ENCODE measurements at places on chromosomes 7 and 10.
A peak's percentile ranks its signal among the peaks of the same experiment; 100 is the strongest.

DNA sequence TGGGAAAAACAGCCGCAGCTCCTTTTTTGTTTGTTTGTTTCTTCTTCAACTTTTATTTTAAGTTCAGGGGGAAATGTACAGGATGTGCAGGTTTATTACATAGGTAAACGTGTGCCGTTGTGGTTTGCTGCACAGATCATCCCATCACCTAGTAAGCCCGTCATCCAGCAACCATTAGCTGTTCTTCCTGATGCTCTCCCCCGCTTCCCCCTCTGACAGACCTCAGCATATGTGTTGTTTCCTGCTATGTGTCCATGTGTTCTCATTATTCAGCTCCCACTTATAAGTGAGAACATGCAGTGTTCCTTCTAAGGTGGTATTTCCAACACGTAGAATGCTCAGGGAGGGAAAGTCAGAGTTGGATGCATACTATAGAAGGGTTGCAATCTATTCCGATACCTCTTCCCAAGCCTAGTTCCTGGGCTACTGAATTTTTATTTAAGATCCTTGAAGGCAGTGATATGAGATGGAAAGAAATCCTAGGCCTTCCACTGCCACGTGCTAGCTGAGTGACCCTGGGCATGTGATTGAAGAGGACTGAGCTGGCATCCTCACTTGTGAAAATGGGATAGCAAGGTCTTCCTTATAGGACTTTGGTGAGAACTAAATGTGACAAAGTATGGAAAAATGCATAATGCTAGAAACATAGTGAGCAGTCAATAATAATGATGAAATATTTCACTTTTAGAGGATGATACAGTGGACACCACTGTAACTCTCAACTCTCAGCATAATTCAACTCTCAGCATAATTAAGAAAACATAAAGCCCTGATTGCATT, 278.5 kb downstream of the REEP3 start:
- DNase-seq = no peak
- no peak overlapping the region for H3K27ac ChIP-seq

GRCh38 chr7:4730276-4730675, 45.1 kb upstream of the AP5Z1 start:
- no peak for DNase-seq
- H3K4me3 ChIP-seq = no peak overlapping the region
- H3K27ac ChIP-seq = no peak overlapping the region
- H3K36me3 ChIP-seq = peaks cover 2% of the 10 kb centered on the region

DNA sequence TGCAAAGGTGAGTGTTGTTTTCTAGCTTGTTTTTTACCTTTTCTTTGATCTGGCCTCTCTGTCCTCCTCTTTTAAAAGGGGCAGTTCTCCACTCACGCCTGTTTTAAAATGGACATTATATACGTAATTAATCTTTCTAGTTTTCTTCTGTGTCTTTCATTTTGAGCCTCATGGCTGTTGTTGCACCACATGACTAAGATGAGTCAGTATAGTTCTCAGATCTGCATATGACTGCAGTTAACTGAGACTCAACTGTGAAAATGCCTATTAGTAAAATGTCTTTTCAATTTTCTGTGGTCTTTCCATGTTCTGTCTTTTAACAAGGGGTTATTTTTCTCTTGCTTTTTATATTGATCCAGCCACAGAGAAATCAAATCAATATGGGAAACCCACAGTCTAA, 296.1 kb downstream of the CDK14 start:
- DNase-seq = no peak
- no peak overlapping the region for H3K4me3 ChIP-seq
- H3K4me1 ChIP-seq = no peaks in the 10 kb centered on the region
- H3K36me3 ChIP-seq = no peaks in the 10 kb centered on the region

- peaks cover 17% of the 10 kb centered on the region for H3K4me1 ChIP-seq
- peak; percentile 45 for DNase-seq
- H3K36me3 ChIP-seq = peaks cover 26% of the 10 kb centered on the region
- peak overlapping the region; percentile 93 for H3K27ac ChIP-seq
- H3K4me3 ChIP-seq = peak overlapping the region; percentile 98
Measured at GRCh38 chr7:75879771-75880184, 944 bp downstream of the RHBDD2 start.

- H3K27me3 ChIP-seq = no peaks in the 10 kb centered on the region
- peak; percentile 50 for DNase-seq
- no peak overlapping the region for H3K27ac ChIP-seq
- H3K36me3 ChIP-seq = peaks cover 45% of the 10 kb centered on the region
Measured at GRCh38 chr10:103884681-103885139, 29.3 kb upstream of the SH3PXD2A start.

DNA sequence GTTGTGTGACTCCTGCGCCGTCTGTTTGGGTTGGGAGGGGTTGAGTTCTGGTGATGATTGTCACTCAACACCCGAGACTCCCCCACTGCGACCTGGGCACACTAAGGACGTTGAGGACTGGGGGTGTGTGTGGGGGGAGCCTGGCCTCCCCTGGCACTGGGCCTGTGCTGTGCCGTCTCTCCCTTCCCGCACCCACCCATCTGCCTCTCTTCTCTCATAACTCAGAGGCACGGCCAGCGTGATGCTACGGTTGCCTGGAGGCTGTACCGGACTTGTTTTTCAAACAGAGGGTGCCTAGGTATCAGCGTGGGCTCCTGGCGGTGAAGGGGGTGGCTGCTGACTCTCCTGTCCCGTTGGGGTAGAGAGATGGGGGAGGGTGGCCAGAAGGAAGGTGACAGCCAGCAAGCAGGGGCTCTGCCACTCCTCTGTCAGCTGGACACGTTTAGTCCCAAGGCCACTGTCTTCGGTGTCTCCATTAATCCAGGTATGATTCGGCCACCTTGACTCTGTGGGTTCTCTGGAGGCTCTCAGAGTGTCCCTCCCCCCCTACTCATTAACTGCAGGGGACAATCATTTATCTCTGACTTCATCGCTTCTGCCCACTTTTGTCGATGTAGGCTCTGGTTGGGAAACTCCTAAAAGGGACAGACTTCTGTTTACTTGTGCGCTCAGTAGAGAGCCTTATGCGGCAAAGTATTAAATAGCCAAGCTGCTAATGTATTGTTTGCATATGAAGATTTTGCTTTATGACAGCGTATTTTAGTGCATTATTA, 56.5 kb upstream of the PFKFB3 start:
- H3K27me3 ChIP-seq = peaks cover 5% of the 10 kb centered on the region
- DNase-seq = no peak
- peak overlapping the region; percentile 79 for H3K4me3 ChIP-seq

DNA sequence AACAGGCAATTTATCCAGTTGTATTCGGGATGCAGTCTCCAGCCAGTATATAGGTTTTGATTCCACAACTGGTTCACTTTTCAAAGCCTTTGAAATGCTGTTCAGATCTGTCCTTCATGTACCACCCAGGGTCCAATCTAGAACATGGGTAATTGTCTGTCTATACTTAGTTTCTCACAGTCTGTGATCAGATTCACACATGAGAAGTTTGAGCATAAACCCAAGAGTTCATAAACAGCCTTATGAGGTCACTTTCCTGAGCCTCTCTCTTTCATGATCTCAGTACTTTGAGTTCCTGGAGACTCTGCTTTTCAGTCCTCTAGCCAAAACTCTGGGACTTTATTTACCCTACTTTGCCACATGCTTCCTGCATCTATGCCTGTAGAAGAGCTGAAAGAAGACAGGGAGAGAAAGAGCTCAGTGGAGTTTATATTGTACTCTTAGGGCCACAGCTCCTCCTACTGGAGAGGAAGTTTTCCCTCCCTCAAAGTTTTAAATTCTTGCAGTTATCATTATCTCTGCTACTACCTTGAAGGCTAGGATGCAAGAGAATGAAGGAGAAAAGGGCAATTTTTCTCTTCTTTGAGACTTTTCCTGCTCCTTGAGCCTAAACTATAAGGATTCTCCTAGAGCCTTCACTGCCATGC, 172.0 kb downstream of the ZEB1 start:
- H3K27me3 ChIP-seq = no peaks in the 10 kb centered on the region
- H3K27ac ChIP-seq = no peak overlapping the region
- peaks cover 17% of the 10 kb centered on the region for H3K36me3 ChIP-seq
- no peak overlapping the region for H3K4me3 ChIP-seq
- peaks cover 4% of the 10 kb centered on the region for H3K4me1 ChIP-seq
- peak; percentile 36 for DNase-seq

DNA sequence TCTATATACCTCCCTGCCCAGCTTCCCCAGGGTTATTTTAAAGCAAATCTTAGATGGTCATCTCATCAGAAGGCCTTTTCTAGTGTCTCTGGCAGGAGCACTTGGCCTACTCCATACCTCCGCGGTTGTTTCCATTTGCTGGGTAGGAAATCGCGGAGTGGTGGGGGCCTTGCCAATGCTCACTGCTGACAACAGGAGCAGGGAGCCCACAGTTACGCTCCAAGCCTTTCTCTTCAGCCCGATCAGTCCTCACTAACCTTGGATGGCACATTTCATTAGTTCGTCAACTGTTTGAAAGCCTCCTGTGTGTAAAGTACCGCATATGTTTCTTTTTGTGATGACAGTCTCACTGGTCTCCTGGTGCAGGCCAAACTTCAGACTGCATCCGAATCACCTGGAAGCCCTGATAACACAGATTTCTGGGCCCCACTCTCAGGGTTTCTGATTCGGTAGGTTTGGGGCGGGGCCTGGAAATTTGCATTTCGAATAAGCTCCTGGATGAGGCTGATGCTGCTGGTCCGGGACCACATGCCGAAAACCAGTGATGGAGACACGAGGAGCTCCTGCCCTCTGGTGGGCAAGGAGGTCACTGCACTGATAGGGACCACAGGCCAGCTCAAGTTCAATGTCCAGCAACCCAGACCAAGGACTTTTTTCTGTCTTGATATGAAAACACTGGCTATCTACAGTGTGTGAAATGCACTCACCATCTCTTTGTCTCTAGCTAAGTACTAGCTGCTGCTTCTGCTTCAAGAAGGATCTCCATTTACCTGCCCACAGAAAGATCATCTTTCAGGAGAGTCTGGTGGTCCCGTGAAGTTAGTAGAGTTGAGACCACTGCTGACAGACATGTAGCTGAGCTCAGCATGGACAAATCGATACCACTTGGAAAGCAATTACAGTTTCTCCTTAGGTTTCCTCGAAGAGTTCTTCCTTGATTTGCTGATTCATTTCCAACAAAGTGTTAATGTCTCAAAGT, 14.0 kb downstream of the LRGUK start:
- H3K36me3 ChIP-seq = no peaks in the 10 kb centered on the region
- H3K4me1 ChIP-seq = peaks cover 2% of the 10 kb centered on the region
- no peak overlapping the region for H3K27ac ChIP-seq

DNA sequence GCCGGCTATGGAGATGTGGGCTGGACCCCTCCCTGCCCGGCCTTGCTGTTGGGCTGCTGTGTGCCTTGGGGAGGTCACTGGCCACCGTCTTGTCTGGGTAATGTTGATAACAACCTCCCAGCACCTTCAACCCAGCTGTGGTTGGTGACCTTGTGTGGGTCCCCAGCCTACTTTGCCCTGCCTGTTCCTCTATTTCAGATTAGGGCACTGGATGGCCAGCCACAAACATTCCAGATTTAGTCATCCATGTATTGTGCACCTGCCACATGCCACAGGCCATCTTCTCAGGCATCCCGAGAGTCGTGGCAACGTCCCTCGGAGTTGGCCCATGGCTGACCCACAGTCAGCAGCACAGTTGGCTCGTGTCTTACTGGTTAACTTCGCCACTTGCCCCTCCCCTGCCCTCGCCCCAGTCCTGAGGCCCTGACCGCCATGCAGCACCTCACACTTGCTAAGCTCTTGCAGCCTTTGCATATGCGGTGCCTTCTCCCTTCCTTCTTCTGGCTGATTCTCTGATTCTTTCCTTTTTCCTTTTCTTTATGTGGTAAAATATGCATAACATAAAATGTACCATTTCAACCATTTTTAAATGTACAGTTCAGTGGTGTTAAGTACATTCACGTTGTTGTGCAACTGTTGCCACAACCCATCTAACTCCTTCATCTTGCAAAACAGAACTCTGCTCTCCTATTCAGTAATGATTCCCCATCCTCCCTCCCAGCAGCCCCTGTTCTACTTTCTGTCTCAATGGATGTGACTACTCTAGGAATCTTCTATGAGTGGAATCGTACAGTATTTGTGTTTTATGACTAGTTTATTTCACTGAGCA, 60.6 kb downstream of the PRF1 start:
- no peaks in the 10 kb centered on the region for H3K4me1 ChIP-seq
- H3K4me3 ChIP-seq = no peak overlapping the region
- no peak for DNase-seq
- H3K27me3 ChIP-seq = peaks cover 6% of the 10 kb centered on the region

- H3K4me3 ChIP-seq = peak overlapping the region; percentile 67
- peak; percentile 41 for DNase-seq
- no peak overlapping the region for H3K27ac ChIP-seq
- H3K27me3 ChIP-seq = peaks cover 16% of the 10 kb centered on the region
- no peaks in the 10 kb centered on the region for H3K36me3 ChIP-seq
Measured at GRCh38 chr7:87058744-87059524, 520 bp downstream of the ELAPOR2 start.

GRCh38 chr7:28571405-28571804, 159.1 kb downstream of the CREB5 start:
- H3K4me3 ChIP-seq = no peak overlapping the region
- no peaks in the 10 kb centered on the region for H3K27me3 ChIP-seq
- no peaks in the 10 kb centered on the region for H3K36me3 ChIP-seq
- no peak overlapping the region for H3K27ac ChIP-seq

GRCh38 chr10:89235073-89235798, 16.3 kb downstream of the LIPA start:
- H3K36me3 ChIP-seq = peaks cover 5% of the 10 kb centered on the region
- no peak for DNase-seq
- no peaks in the 10 kb centered on the region for H3K27me3 ChIP-seq
- H3K4me1 ChIP-seq = no peaks in the 10 kb centered on the region
- no peak overlapping the region for H3K27ac ChIP-seq

DNA sequence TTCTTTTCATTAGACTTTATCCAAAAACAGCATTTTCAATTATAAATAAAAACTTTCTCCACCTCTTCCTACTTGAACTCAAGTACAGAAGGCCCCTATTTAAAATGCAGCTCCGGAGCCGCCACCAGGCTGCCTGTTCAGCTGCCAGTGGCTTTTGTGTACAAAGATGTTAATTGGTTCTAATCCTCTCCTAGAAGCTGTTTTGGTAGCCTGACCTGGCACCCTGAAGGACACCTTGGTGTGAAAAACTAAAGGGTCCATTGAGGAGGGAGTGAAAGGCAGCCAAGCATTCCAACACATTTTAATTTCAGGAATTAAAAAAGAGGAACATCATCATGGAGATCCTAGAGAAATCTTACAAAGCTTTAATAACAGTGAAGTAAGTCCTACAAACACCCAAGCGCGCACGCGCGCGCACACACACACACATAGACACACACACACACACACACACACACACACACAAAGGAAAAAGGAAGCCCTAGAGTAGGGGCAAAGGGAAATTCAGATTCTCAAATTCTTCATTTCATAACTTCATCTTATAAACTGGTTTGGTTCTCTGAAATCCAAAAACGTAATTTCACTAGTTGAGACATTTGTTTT, 41.4 kb downstream of the VAX1 start:
- DNase-seq = no peak
- H3K36me3 ChIP-seq = no peaks in the 10 kb centered on the region
- H3K27me3 ChIP-seq = no peaks in the 10 kb centered on the region
- no peaks in the 10 kb centered on the region for H3K4me1 ChIP-seq

DNA sequence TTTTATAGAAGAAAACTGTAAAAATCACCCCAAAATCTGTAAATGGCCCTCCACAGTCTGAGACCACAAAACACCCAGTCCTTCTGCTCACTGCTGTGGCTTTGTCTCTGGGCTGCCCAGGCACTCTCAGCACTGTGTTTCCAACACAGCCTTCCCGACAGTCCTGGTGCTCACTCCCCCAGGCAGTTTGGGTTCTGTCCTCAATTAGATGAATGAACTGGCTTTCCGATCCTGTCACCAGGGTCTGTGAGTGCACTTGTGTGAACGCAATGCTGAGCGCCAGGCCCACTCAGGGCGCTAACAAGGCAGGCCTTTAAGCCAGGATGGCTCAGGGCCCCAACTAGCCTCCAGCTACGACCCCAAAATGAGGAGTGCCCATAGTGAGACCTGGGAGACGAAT, 3.3 kb downstream of the MAD1L1 start:
- H3K27me3 ChIP-seq = no peaks in the 10 kb centered on the region
- peaks cover 15% of the 10 kb centered on the region for H3K36me3 ChIP-seq
- peaks cover 17% of the 10 kb centered on the region for H3K4me1 ChIP-seq
- no peak overlapping the region for H3K4me3 ChIP-seq
- H3K27ac ChIP-seq = no peak overlapping the region
- no peak for DNase-seq
